ENCODE measurements at places on chromosomes 12 and 14. TPM values are rescaled to one million over a fixed set of nuclear protein-coding genes. Genes with fewer than 3 reads are reported as not detected.

DPF3 gene
- 0.55 TPM for total RNA-seq

GRCh38 chr12:53495903-53496751, 3.1 kb downstream of the MAP3K12 start:
- H3K4me1 ChIP-seq: peaks cover 52% of the 10 kb centered on the region
- H3K27ac ChIP-seq: peak overlapping the region; percentile 19
- DNase-seq: no peak
- H3K4me3 ChIP-seq: peak overlapping the region; percentile 6

GRCh38 chr14:85124631-85125290, 405.2 kb upstream of the FLRT2 start:
- H3K27ac ChIP-seq: no peak overlapping the region
- no peak overlapping the region for H3K4me3 ChIP-seq
- no peak for DNase-seq
- no peaks in the 10 kb centered on the region for H3K36me3 ChIP-seq

DNA sequence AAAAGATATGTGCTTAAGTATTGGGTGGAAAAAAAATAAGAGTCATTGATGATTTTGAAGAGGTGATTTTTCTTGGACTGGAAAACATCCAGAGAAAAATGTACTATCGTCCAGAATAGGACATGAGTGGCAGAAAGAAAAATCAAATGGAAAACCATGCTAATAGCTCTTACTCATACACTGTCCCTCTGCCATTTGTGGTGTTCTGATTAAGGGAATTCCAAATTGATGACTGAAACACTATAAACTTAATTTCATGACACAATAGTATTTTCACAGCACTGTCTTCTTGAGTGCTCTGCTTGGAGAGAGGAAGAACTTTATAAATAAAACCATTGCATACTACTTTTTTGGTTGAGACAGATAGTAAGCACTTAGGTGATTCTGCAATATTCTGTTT, 72.4 kb downstream of the USP15 start:
- peaks cover 34% of the 10 kb centered on the region for H3K36me3 ChIP-seq
- peaks cover 7% of the 10 kb centered on the region for H3K4me1 ChIP-seq
- no peaks in the 10 kb centered on the region for H3K27me3 ChIP-seq
- H3K4me3 ChIP-seq: no peak overlapping the region
- no peak for DNase-seq

DNA sequence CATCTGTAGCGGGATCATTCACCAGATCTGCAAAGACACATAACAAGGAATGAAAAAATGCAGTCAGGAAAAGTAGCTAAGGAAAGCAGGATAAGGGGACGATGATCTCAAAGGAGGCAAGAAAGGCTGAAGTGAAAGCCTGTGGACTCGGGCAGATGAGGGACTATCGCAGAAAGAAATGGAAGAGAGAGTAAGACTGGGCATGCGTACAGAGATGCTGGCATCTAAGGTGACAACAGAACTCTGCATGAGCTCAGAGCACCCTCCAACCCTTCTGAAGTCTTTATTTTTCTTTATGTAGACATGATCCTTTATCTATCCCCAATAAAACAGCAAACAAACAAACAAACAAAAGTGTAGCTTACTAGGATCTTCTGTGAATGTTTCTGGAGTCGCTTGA, 7.2 kb downstream of the MFAP5 start:
- H3K4me3 ChIP-seq: no peak overlapping the region
- no peaks in the 10 kb centered on the region for H3K4me1 ChIP-seq

DNA sequence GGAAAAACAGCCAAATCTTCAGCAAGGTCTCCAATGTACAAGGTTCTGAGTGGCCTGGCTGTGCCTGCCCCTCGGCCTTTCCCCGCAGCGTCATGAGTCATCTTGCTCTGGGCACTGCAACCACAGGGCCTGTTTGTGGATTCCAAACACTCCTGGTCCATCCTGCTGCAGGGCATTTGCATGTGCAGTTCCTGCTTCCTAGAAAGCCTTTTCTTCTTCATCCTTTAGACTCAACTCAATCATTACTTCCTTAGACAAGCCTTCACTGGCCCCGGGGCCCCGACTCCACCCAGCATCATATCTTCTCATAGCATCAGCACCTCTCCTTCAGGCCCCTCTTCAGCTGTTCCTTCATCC, 101.8 kb upstream of the EGLN3 start:
- H3K36me3 ChIP-seq: no peaks in the 10 kb centered on the region
- no peak overlapping the region for H3K27ac ChIP-seq
- no peak for DNase-seq
- H3K4me3 ChIP-seq: peak overlapping the region; percentile 1
- no peaks in the 10 kb centered on the region for H3K27me3 ChIP-seq
- peaks cover 33% of the 10 kb centered on the region for H3K4me1 ChIP-seq

- DNase-seq: no peak
- no peak overlapping the region for H3K4me3 ChIP-seq
- no peaks in the 10 kb centered on the region for H3K36me3 ChIP-seq
- no peak overlapping the region for H3K27ac ChIP-seq
These were observed 115.2 kb upstream of the MAP1LC3B2 start for GRCh38 chr12:116443821-116444589.

DNA sequence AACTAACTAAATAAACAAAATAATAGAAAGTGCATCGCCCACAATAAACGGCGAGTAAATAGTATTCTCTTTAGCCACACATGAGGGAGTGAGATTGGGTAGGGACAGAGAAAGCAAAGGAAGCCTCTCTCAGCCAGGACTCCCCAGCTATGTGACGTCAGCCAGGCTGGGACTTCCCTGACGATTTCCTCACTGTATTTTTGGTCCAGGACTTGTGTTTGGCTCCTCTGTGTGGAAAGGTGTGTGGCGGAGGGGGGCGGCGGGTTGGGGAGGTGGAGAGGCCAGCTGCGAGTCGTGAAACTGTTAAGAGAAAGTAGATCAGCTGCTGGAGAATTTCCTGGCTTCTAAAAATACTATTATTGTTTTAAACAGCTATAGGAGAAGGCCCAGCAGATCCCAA, 1124.6 kb downstream of the AACS start:
- DNase-seq: no peak
- peaks cover 13% of the 10 kb centered on the region for H3K27me3 ChIP-seq
- H3K36me3 ChIP-seq: no peaks in the 10 kb centered on the region
- no peak overlapping the region for H3K27ac ChIP-seq
- H3K4me1 ChIP-seq: no peaks in the 10 kb centered on the region

GRCh38 chr14:31449971-31450610, 7.2 kb downstream of the DTD2 start:
- H3K27me3 ChIP-seq: no peaks in the 10 kb centered on the region
- peaks cover 5% of the 10 kb centered on the region for H3K4me1 ChIP-seq
- peaks cover 63% of the 10 kb centered on the region for H3K36me3 ChIP-seq

MAP3K9 gene
- total RNA-seq: 6.8 TPM

- H3K27ac ChIP-seq: no peak overlapping the region
- no peak overlapping the region for H3K4me3 ChIP-seq
- H3K4me1 ChIP-seq: no peaks in the 10 kb centered on the region
These were observed 142.7 kb downstream of the TTLL5 start for GRCh38 chr14:75803765-75804164.

DNA sequence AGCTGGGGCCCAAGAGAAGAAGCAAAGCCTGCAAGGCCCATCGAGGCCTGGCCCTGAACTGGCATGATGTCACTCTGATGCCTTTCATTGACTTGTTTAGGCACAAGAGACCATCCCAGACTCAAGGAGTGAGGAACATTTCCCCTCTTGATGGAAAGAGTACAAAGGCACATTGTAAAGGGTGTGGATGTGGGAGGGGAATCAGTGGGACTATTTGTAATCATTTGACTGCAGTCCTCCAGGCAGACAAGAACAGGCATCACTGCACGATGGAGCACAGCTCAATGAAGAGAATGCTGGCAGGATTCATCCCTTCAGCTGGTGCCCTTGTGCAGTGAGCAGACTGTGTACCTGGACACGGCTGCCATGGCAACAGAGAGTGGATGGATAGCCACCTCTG, 87.9 kb downstream of the LGMN start:
- H3K4me3 ChIP-seq: peak overlapping the region; percentile 98
- peak overlapping the region; percentile 99 for H3K27ac ChIP-seq
- H3K36me3 ChIP-seq: peaks cover 95% of the 10 kb centered on the region
- DNase-seq: no peak

DNA sequence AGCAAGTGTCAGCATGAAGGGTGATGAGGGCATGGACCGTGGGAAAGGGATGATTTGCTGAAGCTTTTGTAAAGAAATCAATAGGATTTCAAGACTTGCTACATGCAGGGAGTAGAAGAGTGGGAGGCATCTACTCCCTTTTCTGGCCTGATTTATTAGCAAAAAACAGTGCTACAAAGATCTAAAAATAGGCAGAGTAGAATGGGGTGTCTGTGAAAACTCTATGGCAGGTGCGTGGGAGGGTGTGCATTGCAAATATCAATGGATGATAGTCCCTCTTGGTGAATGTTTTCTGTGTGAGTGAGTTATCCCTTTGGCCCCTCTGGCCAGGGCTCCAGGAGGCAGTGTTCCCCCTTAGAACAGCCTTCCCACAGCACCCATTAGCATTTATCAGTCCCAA, 139.0 kb downstream of the SMOC1 start:
- no peak for DNase-seq
- H3K36me3 ChIP-seq: no peaks in the 10 kb centered on the region
- H3K27me3 ChIP-seq: peaks cover 25% of the 10 kb centered on the region
- no peak overlapping the region for H3K27ac ChIP-seq

DNA sequence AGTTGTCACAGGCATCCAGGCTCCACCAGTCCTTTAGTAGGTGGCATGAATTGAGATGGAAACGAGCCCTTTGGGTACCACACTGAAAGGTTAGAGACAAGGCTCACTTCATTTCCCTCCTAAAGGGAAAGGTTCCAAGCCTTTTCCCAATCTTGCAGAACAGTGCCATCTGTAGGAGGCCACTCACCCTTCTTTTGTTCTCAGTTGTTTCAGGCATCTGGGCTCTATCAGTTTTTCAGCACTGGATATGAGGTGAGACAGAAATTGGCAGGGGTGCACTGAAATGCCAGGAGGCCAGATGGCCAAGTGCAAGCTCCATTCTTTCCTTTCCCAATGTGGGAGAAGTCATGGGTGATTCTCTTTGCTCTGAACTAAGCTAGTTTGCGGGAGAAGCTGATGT, 15.2 kb downstream of the FBXO33 start:
- peaks cover 34% of the 10 kb centered on the region for H3K4me1 ChIP-seq
- no peaks in the 10 kb centered on the region for H3K27me3 ChIP-seq
- DNase-seq: no peak
- H3K27ac ChIP-seq: no peak overlapping the region

ERBB3 gene
- total RNA-seq: 26.0 TPM

DNA sequence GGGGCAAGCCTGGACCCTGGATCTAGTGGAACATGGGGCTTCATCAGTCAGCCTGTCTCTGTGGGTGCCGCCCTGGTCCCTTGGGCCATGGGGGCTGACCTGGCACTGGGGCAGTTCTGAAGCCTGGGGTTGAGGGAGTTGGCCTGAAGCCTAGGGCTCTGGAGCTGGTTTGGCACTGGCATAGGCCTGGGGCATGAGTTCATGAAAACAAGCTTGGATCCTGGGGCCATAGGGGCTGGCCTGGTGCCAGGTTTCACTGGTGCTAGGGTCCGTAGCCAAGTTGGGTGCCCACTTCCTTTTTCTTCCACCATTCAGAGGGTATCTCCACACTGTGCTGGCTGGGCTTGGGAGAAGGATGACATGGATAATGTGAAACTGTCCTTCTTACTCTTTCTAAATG, 26.6 kb upstream of the ANO4 start:
- no peaks in the 10 kb centered on the region for H3K36me3 ChIP-seq
- no peak overlapping the region for H3K27ac ChIP-seq
- H3K4me3 ChIP-seq: no peak overlapping the region
- H3K27me3 ChIP-seq: peaks cover 3% of the 10 kb centered on the region
